ENCODE measurements at places on chromosomes 1 and 21. TPM values are rescaled to one million over a fixed set of nuclear protein-coding genes. Genes with fewer than 3 reads are reported as not detected.

GRCh38 chr1:241603731-241604245 lies 36.4 kb downstream of the CHML start:
- DNase-seq: no peak

DNA sequence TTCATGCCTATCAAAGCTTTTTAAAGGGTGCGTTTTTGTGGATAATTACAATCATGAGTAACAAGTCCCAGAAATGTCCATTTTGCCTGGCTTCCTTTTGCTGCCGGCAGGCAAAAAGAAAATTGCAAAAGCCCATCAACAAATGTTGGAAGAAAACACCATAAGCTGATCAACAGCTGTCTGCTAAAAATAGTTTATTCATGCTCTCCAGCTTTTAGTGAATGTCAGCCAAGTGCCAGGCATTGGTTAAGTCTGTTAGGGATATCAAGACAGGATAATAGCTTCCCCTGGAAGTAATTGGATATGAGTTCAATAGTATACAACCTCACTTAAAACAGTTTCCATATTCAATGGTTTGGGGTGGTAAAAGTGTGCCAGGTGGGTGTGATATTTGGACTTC lies 13.6 kb upstream of the AGMAT start:
- DNase-seq: no peak

DNA sequence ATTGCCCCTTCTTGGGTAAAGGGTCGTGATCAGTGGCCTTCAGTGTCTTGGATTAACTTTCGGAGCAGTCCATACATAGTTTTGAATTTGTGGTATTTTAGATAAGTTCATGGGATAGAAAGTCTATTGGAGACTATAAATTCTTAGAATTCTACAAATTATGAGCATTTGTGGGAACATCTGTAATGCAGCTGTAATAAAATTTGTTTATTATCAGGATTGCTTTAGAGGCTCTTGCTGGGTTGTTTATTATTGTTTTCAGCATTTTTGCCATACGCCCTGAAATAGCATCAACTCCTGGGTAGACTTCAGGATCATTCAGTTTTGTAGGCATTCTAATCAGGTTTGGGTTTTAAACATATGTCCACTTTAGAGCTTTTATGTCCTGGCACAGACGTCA lies 16.1 kb downstream of the LAMC1 start:
- DNase-seq: no peak

The SPOCD1 gene
- 2.7 TPM for total RNA-seq

The FMO3 gene
- total RNA-seq: not detected

- no peak for DNase-seq
These were observed 201.0 kb downstream of the CAMTA1 start for GRCh38 chr1:6986281-6986680.

- no peak for DNase-seq
These were observed 292.1 kb upstream of the VAMP3 start for GRCh38 chr1:7478809-7479499.

DNA sequence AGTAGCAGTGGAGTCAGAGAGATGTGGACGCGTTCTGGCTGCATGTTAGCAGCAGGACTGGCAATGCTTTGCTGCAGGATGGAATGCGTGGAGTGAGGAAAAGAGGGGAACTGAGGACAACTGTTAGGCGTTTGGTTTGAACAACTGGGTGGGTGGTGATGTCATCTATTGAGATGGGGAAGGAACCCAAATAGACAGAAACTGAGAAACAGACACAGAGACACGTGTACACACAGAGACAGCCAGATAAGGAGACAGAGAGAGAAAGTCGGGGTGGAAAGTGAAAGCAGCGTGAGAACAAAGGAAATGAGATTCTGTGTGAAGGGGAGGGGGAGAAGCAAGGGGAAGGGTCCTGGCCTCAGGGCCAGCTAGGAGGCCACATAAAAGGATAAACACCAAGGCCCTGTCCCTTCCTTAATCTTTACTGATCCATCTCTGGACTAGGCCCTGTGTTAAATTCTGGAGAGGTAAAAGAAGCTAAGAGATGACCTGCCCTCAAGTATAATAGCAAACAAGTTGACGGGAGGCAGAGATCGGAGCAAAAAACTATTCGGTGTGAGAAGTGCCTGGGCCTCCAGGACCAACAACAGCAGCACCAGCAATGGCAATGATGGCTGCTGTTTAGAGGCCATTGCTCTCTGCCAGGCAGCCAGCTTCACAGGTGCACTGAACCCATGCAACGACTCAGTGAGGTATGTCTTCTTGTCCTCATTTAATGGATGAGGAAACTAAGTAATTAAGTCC lies 31.6 kb downstream of the VWA5B1 start:
- no peak for DNase-seq

The CNR2 gene
- not detected for total RNA-seq

DNA sequence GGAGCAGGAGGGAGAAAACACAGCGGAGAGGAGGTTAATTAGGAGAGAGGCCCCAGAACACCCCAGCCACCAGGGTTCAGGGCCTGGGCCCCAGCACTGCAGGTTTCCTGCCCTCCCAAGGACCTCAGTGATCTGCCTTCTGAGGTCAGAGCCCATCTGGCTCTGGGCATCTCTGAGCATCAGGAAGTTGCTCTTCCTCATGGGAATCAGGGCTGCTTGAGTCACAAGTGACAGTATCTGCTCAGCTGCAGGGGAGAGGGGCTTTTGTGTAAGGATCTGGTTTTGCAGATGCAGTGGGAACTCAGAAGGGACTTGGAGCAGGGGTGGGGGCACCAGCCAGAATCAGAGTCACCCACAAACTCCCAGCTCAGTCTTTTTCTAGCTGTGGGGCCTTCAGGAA lies 472.1 kb downstream of the PTPRU start:
- no peak for DNase-seq

GRCh38 chr1:216598448-216598847 lies 124.8 kb downstream of the ESRRG start:
- no peak for DNase-seq

GRCh38 chr1:38559446-38560165 lies 300.0 kb downstream of the RRAGC start:
- no peak for DNase-seq

GRCh38 chr1:230067419-230067870 lies 407 bp downstream of the GALNT2 start:
- no peak for DNase-seq

The LAPTM5 gene
- 0.15 TPM for total RNA-seq

- DNase-seq: no peak
These were observed 754.8 kb upstream of the ADAMTS5 start for GRCh38 chr21:27721675-27722074.

DNA sequence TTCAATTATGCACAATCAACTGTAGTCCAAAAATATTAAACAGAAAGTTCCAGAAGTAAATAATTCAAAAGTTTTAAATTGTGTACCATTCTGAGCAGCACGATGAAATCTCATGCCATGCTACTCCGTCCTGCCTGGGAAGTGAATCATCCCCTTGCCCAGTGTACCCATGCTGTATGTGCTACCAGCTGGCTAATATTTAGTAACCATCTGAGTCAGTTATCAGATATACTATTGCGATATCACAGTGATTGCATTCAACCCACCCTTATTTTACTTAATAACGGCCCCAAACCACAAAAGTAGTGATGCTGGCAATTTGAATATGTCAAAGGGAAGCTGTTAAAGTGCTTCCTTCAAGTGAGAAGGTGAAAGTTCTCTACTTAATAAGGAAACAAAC lies 56.2 kb downstream of the EVI5 start:
- no peak for DNase-seq

The EVA1B gene
- 5.5 TPM for total RNA-seq

DNA sequence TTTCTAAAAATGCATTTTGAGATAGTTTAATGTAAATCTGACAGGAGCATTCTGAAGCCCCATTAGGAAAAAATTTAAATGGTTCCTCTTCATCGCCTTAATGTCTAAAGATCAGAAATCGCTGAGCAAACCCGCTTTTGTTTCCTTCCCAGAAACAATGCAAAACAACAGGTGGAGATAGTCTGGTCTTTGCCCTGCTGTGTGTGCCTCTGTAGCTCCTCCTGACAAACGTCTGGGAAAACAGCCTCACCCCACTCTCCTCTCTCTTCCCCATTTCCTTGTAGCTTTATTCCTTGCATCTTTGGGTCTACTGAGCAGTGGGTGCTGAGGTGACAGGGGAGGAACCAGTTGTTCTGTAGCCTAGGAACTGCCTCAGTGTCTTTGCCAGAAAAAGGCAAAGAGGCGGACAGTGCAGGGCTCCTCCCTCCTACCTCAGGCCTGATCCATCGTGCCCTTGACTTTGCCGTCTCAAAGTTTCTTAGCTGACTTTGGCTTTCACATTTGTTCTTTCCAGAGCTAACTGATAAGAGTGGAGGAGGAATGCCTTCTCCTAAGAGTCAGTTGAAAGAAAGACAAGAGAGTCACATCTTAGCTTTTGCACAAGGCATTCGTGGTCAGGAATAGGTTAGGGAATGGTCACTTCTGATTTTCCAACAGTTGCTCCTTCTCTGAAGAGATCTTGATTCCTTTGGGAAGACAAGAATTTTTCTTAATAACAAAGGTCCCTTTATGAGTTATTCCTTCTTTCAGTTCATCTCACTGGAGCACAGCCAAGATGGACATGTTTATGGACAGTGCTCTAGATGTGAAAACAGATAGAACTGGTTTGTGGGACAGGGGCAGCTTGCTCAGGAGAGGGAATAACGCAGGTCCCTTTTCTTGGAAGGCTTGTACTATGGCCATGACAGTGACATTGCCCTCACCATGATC lies 24.9 kb downstream of the SYT11 start:
- DNase-seq: no peak

DNA sequence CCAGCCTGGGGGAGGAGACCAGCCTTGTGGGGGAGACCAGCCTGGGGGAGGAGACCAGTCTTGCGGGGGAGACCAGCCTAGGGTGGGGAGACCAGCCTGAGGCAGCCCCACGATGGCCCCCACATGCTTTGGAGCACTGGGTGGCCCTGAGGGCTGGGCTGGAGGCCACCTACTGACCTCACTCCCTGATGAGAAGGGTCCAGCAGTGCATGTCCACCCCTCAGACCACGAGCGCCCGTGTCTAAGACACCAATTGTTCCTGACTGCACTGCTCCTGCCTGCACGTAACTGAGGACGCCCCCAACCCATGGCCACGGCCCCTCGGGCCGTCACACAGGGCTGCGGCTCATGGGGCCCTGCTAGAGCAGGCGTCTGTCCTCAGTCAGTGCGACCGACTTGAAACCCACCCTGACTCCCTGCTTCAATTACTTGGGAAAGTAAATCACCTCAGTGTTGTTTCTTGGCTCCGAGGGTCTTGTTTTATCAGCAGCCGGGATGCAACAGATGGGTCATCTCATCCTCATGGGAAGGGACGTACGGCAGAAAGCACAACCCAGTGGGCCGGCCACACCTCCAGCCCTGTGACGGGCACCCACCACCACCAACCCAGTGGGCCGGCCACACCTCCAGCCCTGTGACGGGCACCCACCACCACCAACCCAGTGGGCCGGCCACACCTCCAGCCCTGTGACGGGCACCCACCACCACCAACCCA lies at the start of gene SPATC1L:
SPATC1L (minus strand) TSS at position 550 of the 715 bp plus-strand sequence. CDS start 1,643 bp downstream, outside the sequence.
- DNase-seq: peak; percentile 63

The AADACL4 gene
- not detected for total RNA-seq

- DNase-seq: no peak
These were observed 16.7 kb upstream of the ACBD3 start for GRCh38 chr1:226203240-226203639.

GRCh38 chr1:168811176-168811575 lies 82.2 kb upstream of the DPT start:
- DNase-seq: no peak

The FGR gene
- total RNA-seq: not detected

DNA sequence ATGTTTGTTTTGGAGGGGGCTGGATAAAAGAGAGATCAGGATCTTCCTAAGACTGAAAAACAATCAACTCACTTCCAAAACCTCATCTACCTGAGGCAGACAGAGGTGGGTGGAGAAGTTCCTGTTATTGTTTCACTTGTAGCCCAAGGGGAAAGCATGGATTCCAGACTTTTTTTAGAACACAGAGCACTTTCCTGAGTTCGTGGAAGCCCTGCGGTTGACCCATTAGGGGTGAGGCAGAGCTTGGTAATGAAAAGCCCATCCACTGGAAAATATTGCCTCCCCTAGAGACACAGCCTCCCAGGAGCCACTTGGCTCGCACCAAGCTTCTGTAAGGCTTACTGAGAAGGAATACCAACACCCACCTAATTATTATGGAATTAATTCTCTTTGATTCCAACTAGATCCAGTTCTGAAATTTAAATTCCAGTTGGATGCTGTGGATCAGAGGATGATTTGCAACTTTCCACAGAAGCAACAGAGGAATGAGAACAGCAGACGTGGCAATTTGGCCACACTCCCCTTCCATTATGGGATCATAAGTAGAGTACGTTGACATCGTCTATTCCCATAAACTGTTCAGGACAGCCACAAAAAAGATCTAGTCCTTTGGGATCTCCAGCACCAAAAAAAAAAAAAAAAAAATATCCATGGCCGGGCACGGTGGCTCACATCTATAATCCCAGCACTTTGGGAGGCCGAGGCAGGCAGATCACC lies 4.1 kb upstream of the PEF1 start:
- no peak for DNase-seq

DNA sequence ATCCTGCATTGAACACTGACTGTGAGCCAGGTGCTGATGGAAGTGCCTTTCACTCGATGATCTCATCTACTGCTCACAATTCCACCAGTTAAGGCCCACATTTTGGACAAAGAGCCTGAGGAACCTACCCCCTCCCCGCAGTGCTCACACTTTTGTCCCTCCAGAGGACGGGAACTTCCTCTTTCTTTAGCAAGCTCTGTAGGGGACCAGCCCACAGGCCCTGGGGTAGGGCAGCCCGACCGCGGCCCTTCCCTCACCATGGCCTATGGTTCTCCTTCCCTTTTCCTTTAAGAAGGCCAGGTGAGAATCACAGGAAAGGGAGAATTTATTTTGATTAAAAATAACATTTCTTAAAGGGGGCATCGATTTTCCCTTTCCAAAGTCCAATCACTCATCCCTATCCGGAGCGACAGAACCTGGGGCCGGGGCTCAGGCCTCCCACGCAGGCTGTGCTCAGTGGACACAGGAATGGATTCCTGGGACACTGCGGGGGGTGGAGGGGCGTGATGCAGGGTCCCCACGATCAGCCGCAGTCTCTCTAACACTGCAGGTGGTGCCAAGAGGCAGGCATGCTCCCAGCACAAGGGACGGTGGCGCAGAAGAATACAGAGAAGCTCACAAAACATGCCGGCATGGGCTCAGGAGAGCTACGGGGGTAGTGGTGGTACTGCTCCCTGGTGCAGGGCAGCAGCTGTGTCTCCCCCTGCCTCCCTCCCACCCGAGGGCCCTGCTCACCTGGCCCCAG lies 8.9 kb upstream of the KCNE1 start:
- no peak for DNase-seq

DNA sequence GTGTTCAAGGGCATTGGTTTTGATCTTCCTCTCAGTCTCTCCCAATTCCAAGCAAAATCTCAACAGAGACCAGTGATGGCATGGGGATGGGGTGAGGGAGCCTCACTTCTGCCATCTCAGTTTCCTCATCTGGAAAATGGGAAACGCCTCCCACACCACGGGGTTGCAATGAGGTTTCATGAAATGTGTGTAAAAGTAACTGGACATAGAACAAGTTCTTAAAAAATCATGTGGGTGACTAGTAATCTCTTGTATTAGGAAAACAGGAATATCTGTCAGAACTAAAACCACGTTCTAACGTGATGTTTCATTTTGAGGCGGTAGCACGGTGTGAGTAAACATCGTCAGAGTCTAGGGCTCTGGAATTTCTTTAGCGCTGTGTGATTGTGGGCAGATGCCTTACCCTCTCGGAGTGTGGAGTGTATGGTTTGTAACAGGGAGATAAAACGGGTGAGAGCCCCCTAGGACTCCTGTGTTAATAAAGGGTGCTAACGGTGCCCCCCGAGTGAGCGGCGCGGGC lies 55.5 kb upstream of the DNAJC6 start:
- DNase-seq: no peak

Data from H9 (cell line).